NCI-H2029 treated with DMSO at 0.1 percent for 48 hours (cell line): ENCODE measurements at places on chromosomes 11 and 22.

DNA sequence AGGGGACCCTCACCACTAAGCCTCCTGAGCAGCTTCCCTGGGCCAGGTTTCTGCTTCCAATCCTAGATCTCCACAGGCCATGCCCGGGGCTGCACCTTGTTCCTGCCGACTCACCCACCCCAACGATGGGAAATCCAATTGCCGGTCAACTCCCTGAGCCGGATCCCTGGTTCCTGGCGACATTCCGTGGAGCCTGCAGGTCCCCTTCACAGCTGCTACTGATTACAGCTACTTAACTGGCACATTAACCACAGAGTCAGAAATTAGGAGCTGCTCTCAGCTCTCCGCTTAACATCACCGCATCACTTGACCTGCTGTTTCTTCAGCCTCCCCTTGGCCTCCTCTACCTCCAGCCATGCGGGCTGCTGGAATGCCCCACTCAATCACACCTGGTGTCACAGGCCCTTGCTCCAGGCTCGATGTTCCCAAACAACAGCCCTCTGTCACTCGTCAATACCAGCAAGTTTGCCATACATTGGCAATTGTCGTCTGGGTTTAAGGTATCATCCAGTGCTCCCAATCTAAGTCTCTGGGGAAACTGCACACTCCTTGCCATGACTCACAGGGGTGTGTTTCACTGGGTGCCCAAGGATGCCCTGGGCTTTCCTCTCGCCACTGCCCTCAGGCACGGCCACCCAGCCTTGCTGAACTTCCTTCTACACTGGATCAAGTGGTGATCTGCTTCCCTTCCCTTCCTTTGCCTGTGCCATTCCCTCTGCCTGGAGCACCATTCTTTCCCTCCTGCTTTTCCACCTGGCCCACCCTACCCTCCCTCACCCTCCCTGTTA is 181.0 kb downstream of the MN1 start:
- no peak for DNase-seq

DNA sequence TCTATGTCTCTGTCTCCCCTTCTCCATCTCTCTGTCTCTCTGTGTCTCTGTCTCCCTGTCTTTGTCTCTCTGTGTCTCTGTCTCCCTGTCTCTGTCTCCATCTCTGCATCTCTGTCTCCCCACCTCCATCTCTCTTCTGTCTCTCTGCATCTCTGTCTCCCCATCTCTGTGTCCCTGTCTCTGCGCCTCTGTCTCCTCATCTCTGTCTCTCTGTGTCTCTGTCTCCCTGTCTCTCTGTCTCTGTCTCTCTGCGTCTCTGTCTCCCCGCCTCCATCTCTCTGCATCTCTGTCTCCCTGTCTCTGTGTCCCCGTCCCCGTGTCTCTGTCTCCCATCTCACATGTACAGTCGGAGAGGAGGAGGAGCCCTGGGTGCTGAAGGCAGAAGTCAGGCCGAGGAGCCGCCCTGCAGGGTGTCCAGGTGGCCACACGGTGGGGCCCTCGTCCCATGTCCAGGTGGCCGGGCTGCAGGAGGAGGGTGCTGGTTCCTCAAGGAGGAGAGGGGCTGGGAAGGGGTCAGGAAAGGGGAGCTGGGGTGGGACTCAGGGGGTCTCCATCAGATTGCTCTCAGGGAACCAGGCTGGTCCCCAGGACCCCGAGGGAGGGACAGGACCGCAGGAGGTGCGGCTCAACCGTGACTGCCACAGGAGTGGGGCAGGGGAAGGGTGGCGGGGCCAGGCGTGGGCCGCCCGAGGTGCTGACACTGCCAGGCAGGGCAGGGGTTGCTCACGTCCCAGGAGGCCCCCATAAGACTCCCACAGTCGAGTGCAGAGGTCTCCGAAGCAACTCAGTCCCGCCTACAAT is 25.6 kb upstream of the TH start:
- peak; percentile 15 for DNase-seq

DNA sequence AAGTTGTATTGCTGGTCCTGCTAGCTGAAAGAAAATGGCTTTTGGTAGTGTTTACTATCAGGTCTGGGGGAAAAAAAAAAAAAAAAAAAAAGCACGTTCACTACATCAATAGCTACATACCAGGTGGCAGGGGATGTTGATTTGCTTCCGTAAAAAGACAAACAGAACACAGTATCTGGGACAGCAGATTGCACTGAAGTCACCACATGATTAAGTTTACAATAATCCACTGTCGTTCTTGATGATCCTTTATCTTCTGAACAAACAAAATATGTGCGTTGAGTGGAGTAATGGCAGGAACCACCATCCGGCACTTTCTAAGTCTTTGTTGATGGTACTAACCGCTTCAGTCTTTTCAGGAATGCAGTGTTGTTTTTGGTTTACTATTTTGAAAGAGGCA is 48.7 kb downstream of the DDX6 start:
- DNase-seq: no peak

- DNase-seq: no peak
Measured at GRCh38 chr11:3121931-3122774, 43.0 kb downstream of the OSBPL5 start.

DNA sequence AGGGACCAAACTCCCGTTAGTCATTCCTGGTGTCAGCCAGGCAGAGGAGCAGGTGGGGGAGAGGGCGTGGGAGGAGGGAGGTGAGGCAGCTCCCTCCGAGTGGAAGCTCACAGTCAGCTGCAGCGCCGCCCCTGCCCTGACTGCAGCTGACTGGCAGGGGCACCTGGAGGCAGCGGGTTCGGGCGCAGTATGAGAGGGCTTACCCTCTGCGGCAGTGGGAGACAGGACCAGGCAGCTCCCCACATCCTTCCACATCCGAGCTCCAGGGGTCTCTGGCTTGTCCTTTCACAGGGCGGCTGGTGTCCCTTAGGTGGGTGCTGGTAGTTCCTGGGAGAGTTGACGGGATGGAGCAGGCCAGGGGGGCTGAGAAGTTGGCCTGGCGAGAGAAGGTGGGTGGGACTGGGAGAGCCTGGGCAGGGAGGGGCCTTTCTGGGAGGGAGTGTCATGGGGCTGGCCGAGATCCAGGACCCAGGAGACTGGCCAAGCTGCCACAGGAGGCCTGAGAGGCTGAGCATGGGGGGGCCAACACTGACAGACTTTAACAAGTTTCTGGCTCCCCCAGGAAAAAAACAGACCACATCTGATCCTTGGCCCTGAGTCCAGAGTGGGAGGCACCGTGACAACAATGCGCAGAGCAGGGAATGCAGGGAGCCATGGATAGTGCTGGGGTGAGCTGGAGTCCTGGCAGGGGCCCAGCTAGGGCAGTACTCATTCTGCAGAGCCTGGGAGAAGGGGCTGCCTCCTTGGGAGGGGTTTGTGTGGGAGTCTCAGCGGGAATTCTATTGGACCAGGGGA is 4.9 kb downstream of the ADORA2A start:
- no peak for DNase-seq

DNA sequence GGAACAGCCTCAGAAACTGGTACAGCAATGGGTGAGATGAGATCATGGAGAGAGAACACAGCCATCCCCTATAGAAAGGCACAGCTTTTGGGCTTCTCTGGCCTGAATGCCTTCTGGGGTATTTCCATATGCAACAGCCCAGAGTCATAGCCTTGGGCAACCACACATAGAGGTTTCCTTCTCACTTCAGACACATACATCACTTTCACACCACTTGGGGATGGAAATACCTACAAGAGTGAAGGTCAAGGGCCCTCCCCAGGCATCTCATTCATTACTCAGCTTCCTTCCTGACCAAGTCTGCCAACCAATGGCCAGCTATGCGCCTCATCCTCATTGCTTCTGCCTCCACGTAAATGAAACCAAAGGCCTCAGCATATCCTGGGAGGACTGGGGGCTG is 17.7 kb upstream of the OLFML1 start:
- DNase-seq: no peak

- DNase-seq: no peak
Measured at GRCh38 chr11:47948137-47948536, 32.2 kb upstream of the PTPRJ start.

GRCh38 chr22:43392385-43392989 is 19.3 kb upstream of the MPPED1 start:
- DNase-seq: no peak

DNA sequence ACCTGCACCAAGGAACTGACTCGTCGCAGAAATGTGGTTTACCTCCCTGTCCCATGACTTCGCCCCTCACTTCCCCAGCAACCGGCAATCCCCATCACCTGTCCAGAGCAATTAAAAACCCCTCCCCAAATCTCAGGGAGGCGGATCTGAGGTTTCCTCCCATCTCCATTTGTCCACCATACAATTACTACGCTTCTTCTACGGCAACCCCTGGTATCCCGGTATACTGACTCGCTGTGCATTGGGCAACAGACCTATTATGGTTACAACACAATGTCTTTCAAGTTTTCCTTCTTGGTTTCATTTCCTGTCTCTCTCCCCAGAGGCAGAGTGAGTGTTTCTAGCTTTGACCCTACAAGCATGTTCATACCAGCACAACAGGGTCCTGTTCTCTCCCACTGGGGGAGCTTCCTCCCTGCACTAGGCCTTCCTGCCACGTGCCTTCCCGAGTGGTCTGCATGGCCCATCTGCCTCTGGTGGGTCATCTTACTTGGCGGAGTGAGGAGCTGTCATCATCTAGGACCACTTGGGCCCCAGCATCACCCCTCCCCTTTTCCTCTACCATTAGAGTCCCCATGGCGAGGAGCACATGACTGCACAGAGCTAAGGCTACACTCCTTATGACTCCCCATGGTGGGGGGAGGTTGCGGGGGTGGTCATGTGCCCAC is 30.3 kb upstream of the NAP1L4 start:
- no peak for DNase-seq

DNA sequence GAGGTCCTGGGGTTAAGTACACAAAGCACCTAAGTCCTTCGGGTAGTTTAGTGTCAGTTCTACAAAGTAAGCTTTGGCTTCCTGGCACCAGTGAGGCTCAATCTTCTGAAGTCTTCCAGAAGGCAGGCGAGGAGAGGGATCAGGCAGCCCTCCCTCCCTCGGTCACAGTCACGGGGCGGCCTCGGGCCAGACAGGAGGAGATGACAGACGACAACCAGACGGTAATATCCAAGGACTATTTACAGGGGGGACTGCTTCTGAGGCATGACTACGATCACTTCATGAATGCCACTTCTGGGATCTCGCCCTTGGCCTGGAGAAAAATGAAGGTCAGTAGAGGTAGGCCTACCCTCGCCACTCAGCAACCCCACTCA is 383 bp upstream of the TMEM223 start:
- DNase-seq: no peak

GRCh38 chr22:31852691-31853421 is 91.5 kb upstream of the YWHAH start:
- no peak for DNase-seq

DNA sequence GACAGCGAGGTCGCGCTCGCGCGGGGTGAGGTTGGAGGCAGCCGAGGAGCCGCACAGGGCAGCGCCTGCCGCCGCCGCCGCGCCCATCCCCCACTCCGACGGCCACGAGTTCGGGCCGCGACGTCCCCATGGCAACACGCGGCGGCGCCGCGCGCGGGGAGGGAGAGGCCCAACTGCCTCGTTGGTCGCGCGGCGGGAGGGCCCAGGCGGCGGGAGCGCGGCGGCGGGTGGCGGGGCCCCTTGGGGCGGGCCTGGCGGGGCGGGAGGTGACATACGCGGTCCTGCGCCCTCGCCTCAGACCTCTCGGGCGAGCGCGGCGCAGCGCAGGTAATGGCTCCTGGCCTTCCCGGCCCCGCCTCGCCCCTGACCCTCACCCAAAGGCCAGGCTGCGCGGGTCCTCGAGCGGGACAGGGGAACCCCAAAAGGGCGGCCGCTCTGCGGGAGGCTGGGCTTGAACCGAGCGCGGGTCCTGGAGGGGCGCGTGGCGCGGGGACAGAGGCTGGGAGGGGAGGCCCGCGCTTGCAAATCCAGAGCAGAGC is at the start of gene DEUP1:
Gene DEUP1, plus strand, starts transcription at position 297 of the 539 bp plus-strand sequence. CDS start 1,518 bp downstream, outside the sequence.
- no peak for DNase-seq

DNA sequence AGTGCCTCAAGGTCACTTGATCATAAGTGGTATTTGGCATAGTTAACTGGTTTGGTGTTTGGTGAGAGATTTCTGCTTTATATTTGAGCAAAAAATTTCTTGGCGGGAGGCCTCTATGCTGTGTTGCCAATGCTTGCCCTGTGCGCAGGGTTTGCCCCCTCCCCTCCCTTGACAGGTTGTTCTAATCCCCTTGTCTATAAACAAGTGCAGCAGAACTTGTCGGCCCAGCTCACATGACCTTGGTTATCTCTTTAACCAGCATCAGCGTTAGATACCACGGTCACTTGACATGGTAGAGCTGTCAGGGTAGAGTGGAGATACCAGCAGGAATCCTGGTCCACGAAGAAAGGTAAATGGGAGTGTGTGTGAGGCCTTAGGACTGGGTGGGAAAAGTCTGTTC is 35.6 kb downstream of the MARK2 start:
- DNase-seq: no peak

GRCh38 chr11:8809939-8810539 is 101.0 kb upstream of the AKIP1 start:
- DNase-seq: no peak
